Vagina (tissue), 2 donors: ENCODE measurements at places on chromosomes 12 and 14.

- DNase-seq: no peak
Measured at GRCh38 chr14:71243697-71244096, 336.4 kb downstream of the PCNX1 start.

DNA sequence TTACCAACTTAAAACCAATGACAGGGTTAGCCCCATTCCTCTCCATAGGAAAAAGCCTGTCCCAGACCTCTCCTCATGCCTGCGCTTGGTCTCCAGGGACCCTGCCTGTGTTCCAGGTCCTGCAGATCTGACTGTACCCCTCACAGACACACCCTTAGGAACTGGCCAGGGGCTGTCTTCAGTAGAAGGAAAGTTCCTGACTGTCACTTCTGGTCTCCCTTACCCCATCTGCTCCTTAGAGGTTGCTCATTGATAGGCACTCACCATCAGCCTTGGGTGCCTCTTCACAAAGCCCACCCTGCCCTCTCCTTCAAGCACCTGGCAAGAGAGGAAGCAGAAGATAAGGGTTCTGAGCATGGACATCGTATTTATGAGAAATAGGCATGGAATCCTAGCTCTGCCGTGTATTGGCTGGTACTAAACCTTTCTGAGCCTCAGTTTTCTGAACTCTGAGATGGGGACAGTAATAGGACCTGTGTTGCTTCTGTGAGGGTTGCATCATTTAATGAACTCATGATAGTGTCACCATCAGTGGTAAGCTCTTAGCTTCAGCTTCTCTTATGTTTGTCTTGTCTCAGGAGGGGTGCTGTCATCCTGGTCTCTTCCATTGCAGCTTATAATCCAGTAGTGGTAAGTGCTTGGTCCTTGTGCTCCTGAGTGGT, 7.5 kb downstream of the DHRS2 start:
- DNase-seq: no peak

GRCh38 chr14:34650786-34651584, 21.0 kb upstream of the SNX6 start:
- DNase-seq: no peak

- no peak for DNase-seq
Measured at GRCh38 chr12:74547249-74547648, 9.6 kb downstream of the ATXN7L3B start.

GRCh38 chr14:66072190-66073084, 413.7 kb upstream of the CCDC196 start:
- DNase-seq: no peak

DNA sequence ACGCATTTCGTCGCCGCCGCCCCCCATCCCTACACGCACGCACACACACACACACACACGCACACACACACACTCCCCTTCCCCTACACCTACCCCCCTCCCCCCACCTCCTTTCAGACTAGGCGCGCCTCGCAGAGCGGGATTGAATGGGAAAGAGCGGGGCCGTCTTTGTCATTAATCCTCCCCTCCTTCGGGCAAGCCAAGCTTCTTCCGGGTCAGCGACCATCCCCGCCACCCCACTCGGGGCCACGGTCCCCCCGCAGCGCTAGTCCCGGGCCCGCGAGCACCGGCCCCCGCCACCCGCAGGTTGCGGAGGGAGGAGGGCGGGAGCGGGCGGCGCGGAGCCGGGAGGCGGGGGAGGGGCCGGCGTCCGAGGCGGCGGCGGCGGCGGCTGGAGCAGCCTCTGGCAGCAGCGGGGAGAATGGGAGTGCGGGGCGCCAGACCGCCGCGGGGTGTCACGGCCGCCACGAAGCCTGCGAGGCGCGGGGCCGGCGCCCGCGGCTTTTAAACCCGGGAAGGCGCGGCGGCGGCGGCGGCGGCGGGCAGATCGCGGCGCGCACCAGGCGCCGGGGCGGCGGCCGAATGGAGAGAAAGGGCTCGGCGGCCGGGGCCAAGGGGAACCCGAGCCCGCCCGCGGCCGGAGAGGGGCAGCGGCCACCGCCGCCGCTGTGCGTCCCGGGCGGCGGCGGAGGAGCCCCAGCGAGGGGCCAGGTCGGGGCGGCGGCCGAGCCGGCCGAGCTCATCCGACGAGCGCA, at the start of gene TTC9:
Gene TTC9, plus strand, starts transcription at position 369 of the 755 bp plus-strand sequence. Its CDS starts 214 bp downstream, at position 583.
- DNase-seq: no peak

DNA sequence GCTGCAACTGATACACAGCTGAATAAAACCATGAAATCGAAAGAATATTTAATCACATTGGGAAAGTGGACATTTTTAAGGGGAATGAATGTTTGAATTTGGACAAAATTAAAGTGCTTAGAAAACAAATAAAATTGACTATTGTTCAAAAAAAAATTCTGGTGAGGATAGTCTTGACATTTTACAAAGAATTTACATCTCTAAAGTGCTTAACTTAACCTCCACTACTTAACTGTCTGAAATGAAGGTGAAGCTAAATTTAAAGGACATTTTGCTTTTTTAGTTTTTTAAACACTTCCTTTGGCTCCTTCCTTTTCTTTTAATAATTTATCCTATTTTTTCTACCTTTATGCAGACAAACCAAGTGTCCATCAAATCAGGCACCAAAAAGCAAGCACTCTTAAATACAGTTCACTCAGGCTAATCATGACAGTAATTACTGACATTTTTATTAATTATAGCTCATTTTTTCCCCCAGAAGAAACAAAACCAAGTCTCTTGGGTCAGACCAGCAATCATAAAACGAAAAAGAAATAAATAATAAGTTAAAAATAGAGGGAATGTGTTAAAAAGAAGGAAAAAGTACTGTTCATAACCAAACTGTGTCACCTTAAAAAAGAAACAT, 5.7 kb upstream of the CCND2 start:
- DNase-seq: no peak

- DNase-seq: no peak
Measured at GRCh38 chr12:24748326-24748725, 200.6 kb downstream of the BCAT1 start.

- DNase-seq: no peak
Measured at GRCh38 chr12:6553051-6553868, 2.6 kb downstream of the IFFO1 start.

DNA sequence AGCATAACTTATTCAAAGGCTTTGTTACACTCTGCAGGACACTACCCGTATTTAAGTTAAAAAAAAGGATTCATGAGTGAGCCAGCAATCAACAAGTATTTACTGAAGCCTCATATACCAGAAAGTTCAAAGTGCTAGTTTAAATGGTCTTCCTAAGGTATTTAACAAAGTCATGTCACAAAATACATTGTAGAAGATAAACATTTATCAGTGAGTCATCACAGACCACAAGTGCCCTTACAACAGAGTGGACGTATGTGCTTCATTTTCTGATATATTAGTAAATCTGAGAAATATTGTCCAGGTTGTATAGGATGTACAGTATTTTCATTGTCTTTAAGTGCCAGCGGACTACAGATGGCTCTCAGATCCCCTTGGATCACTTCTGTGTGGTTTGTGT, 24.2 kb downstream of the FLRT2 start:
- no peak for DNase-seq

DNA sequence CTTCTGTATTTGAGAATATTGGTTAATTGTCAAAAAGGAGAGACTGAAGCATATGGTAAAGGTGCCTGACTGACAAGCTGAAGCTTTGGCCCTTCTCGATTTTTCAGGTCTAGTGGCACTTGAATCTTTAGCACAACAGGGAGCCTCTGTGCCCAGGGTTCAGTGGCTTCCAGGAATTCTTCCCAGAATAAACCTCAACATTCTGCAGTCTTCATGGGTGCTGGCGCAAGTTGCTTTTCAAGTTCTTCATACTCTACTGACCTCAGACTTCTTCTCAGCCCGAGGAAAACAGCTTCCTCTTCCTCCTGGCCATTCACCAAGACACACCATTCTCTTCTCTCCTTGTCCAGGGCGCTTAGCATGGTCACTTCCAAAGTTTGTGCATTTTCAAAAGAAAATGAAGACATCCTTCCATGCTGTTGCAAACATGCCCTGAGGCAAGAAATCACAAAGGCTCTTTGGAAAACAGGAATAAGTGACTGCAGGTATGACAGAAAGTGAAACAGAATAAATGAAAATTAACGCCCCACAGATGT, 89.9 kb downstream of the MGST1 start:
- no peak for DNase-seq

DNA sequence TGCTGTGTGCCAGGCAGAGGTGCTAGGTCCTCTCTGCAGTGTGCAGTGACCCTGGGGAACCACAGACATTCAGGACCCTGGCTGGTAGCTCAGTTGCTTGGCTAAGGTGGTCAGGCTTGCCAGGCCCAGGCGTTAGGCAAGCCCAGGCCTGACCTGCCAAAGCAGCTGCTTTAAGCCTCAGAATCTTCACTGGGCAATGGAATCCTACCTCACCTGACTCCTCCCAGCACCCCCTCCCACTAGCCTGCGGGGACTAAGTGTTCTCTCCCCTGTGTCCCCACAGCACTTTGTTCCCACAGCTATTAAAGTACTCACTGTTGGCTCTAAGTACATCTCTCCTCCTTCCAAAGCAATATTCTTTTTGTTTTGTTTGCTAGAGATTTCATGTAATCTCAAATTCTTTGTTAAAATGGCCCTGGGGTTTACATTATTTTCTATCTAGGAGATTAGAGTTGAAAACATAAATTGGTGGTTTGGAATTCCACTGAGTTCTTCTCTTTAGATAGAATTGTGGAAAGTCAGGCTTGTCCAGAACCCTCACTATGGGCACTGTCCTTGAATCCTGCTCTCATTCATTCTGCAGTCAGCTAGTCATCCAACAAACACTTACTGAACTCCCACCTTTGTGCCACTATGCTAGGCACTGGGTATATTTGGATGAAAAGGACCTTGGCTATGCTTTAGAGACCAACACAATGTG, 44.4 kb downstream of the DGLUCY start:
- DNase-seq: no peak

DNA sequence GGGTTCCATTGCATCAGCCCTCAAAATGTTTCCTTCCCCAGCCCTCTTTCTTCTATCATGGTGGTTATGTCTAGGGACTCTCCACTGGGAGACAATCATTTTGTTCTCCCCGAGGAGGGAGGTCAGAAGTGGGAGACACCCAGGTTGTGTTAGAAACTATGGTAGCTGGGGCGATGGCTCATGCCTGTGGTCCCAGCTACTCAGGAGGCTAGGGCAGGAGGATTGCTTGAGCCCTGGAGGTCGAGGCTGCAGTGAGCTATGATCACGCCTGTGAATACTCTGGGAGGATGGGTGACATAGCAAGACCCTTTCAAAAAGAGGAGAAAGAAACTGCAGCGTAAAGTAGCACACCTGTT, 13.0 kb upstream of the LRRC23 start:
- DNase-seq: no peak

DNA sequence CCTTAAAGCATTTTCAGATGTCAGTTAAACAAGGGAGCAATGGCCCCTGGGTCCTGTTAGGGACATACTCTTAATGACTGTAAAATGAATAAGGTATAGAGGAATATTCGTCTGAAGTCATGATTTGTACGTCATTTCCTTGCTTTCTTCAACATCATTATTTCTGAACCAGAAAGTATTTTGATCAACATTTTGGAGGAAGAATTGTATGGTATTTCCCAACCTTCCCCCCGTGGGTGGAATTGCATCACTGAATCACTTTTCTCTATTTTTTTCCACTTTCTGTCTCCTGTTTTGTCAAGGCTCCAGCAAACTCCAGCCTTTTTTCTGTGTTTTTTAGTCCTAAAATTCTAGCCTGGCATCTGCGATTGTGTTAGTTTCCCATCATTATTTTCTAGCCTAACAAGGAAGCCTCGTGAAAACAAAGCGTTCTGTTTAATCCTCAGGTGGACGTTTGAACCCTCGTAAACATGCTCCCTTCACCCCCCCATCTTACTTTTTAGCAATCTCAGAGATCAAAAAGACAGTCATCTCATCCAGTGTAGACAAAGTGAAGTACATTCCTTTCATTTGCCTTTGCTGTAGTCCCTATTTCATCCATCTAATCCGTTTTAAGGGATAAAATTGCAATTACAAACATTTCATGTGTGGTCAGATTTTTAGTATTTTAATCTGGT, 62.3 kb downstream of the ETV6 start:
- no peak for DNase-seq

- DNase-seq: no peak
Measured at GRCh38 chr12:13250416-13250815, 53.9 kb downstream of the EMP1 start.

- no peak for DNase-seq
Measured at GRCh38 chr14:88013750-88014349, 8.9 kb downstream of the GPR65 start.

DNA sequence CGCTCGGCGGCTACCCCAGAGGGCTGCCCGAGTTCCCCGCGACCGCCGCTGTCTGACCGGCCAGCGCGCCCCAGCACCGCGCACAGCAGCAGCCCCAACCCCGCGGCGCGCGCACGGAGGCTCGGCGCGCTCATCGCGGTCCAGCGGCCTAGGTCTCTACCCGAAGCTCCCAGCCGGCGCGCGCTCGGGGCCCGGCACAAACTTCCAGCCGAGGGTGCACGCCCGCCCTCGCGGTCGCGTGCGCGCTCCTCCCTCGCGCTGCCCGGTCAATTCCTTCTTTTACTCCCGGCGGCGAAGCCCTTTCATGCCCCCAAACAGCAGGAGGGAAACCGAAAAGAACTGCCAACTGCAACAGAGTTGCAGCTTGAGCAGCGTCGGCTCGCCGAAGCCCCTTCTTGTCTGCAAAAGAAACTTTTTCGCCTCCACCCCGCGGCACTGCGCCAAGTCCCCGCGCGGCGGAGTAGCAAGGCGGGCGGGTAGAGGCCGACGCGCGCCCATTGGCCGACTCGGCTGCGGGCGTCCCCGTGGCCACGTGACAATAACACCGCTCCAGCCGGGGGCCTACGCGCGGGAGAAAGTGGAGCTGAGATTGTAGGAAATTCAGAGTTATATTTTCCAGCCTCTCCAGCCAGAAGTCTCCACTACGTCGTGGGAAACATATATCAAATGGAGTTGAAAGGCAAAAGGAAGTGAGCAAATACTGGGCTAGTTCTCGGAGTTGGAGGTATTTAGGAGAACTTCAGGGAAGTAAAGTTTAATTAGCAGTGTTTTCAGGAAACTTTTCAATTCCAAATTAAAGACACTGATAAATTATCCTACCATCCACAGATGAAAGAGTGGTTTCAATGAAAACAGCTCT, at the start of gene LRIG3:
Gene LRIG3, minus strand, starts transcription at position 403 of the 859 bp plus-strand sequence. Its CDS starts 269 bp downstream, at position 134.
- DNase-seq: no peak
